ENCODE measurements at places on chromosomes 5 and 9. TPM values are rescaled to one million over a fixed set of nuclear protein-coding genes. Genes with fewer than 3 reads are reported as not detected.

The MRPL50 gene
- 6.3 TPM for total RNA-seq

The NR6A1 gene
- 2.2 TPM for total RNA-seq

The NDUFS4 gene
- total RNA-seq = 131 TPM

The PTCH1 gene
- total RNA-seq = 5.2 TPM

The ABLIM3 gene
- 62.8 TPM for total RNA-seq

The C9orf153 gene
- total RNA-seq = not detected

The SLC4A9 gene
- not detected for total RNA-seq

The ACTBL2 gene
- not detected for total RNA-seq

The MORN5 gene
- total RNA-seq = not detected

The PCDHB4 gene
- total RNA-seq = 3.0 TPM

The SHOC1 gene
- total RNA-seq = not detected

DNA sequence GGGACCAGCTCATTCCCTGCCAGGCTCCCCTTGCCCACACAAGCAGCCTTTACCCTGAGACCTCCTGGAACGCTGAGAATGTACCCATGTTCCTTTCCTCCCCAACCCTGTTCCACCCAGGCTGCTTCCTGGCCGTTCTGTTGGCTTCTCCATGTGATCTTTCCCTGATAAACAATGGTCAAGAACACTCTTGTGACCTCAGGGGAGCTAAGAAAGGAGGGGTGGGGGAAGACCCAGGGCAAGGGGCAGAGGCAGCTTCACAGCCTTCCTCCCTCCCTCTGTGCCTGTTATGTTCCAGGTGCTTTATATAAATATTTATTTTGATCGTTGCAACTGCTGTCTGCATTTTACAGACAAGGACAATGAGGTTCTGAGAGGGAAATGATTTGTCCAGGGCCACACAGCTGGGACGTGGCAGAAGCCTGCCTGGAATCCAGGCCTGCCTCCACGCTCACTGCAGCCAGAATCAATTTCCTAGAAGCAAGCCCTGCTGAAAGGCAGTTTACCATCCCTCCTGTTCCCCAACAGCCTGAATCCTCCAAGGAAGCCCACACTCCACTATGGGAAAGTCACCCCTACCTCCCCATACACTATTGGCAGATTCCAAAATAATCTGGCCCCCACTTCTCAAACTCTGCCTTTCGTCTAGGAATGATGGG, 3.9 kb downstream of the SHROOM1 start:
- DNase-seq = no peak

DNA sequence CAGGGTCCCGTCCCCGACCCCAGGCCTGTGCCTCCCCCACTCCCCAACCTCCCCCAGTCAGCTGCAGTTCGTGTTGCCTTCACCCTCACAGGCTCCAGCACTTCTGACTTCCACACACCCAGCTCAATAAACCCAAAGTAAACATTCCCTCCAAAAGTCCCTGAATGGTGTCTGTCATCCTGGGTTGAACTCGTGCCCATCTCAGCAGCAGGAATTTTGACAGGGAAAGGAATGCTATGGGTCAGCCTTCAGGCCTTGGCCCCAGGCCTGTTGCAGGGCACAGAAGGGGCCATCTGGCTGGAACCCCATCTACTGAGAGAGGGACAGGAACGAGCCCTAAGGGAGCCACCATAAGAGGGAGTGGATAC, 29.6 kb upstream of the CNOT6 start:
- no peak for DNase-seq

DNA sequence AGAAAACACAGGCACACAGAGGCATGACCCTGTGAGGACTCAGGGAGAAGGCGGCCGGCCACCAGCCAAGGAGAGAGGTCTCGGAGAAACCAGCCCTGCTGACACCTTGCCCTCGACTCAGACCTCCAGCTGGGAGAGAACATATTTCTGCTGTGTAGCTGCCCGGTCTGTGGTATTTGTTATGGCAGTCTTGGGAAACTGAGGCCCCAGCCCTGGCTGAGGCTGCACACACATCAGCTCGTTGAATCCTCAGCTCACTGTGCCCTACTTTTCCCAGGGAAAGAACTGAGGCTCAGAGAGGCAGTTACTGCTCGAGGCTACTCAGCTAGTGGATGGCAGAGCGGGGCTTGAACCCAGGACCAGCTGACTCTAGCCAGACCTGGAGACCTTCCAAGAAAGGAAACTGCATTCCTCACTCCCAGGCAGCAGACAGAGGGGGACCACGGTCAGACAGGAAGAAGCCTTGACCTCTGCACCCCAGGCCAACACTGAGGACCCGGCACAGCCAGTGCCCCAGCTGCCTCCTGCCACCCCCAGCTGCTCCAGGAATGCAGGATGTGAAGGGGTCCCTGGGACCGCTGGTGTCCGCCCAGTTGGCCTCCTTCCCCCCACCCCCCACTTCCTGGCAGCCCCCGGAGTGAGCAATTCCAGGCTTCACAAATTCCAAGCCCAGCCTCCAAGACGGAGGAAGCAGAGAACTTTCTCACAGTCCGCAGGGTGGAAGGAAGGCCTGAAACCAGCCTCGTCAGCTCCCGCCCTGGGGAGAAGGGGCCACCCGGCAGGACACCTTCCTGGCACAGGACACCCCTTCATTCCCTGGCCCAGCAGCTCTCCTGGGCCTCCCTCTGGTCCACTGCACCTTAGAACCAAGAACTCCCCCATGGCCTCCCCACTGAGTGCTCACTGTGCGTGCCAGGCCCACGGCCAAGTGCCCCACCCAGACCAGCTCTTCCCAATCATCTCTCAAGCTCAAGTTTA, 69.9 kb downstream of the LRSAM1 start:
- no peak for DNase-seq

- DNase-seq = no peak
These were observed 330.4 kb downstream of the ICE1 start for GRCh38 chr5:5752844-5753243.

- peak; percentile 67 for DNase-seq
These were observed 155.6 kb upstream of the PANK3 start for GRCh38 chr5:168734620-168735300.

DNA sequence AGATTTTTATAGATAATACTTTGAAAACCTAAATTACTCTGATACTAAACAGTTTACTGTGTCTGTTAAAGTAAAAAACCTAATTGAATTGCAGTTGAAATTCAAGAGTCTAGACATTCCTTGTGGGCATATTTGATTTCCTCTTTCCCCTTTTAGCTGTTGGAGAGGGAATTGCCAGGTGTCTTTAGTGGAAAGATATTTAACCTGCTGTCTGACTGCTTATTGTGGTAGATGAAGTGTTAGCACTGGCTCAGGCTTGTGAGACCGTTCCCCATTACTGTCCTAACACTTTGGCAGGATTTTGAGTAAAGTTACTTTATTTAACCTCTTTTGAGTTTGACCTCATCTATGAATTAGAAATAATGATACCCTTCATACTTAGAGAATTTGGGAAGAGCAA, 16.4 kb downstream of the MAP3K1 start:
- no peak for DNase-seq

GRCh38 chr5:94893412-94894135, 275.1 kb downstream of the SLF1 start:
- DNase-seq = no peak

DNA sequence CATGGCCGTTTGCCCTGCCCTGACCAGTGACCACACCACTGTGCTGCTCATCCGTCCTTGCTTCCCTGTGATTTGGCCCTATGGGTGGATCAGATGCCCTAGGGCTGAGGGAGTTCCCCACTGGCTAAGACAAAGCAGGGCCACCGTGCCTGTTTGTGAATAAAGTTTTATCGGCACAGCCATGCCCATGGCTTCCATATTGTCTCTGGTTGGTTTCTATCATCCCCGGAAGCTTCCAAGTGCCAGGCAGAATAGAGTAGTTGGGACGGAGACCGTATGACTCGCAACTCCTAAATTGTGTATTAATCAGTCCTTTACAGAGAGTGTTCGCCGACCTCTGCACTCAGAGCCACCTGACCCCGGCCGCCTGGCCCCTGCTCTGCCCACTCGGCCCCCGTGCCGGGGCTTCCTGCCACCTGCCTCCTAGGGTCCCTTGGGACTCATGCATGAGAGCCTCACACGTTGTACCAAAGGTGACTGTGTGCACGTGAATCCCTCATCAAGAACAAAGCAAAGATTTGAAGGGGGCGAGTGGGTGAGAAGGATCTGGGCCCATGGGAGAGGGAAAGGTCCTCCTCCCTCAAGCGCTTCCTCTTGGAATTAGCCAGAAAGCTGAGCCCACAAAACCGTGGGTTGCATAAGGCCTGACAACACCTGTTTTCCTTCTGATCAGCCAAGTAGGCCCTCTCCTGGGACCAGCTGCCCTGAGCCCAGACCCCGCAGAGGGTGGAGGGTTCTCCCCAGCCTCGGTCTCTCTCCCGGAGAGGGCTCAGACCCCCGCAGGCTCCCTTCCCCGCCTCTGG, 11.7 kb upstream of the FCN2 start:
- DNase-seq = no peak

DNA sequence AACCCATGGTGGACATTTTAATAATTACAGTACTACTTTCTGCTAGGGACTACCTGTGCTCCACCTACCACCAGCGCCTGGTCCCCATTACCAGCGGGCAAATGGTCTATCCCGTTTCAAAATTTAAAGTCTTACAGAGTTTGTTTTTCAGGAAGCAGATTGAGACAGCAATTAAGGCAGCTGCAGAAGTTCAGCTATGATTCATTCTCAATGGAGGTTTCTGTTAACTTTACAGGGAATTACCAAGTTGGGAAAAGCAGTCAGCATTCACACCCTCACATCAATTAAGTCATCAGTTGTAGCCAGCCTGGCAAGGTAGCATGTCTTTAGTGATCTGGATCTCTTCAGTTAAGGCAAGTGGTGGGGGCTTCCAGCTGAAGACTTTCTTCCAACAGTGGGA, 410.6 kb upstream of the DAB2 start:
- no peak for DNase-seq

DNA sequence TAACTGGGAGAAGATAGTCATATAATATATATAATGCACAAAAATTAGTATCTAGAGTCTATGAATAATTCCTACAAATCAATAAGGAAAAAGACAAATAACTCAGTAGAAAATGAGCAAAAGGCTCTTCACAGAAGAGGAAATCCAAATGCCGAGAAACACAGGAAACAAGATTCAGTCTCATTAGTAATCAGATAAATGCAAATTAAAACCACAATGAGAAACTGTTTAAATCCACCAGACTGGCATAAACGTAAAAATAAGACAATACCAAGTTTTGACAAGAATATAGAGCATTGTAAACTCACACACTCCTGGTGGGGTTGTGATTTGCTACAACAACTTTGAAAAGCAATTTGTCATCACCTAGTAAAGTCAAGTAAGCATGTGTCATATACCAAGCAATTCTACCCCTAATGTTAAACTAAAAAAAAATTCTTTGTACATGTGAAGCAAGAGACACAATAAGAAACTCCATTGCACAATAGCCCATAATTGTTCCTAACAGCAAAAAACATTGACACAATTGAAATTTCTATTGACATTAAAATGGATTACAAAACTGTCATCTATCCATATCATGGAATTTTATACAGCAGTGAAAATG, 21.0 kb upstream of the UBLCP1 start:
- DNase-seq = no peak

- DNase-seq = no peak
These were observed 153.7 kb downstream of the INSYN2B start for GRCh38 chr5:169826618-169827017.

- DNase-seq = no peak
These were observed 199.4 kb downstream of the ARRDC3 start for GRCh38 chr5:91183743-91184142.

DNA sequence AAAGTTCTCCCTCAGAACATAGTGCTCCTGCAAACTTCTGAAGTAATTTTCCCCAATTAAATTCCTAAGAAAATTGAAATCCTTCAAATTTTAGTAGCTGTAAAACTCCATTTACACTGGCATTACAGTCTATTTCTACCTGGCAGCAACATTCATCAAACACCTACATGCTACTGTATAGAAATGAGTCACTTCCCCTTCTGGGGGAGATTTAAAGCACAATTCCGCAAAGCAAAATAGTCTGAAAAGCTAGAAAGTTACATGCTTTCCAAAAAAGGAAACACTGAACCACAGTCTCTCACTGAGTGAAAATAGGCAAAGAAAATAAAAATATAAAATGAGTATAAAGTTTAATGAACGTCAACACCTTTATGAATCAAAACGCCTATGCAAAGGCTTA, 43.3 kb downstream of the MCTP1 start:
- DNase-seq = no peak

GRCh38 chr5:128224336-128224735, 140.8 kb downstream of the SLC12A2 start:
- DNase-seq = no peak

- no peak for DNase-seq
These were observed 863.8 kb downstream of the TLE4 start for GRCh38 chr9:80435591-80435990.

DNA sequence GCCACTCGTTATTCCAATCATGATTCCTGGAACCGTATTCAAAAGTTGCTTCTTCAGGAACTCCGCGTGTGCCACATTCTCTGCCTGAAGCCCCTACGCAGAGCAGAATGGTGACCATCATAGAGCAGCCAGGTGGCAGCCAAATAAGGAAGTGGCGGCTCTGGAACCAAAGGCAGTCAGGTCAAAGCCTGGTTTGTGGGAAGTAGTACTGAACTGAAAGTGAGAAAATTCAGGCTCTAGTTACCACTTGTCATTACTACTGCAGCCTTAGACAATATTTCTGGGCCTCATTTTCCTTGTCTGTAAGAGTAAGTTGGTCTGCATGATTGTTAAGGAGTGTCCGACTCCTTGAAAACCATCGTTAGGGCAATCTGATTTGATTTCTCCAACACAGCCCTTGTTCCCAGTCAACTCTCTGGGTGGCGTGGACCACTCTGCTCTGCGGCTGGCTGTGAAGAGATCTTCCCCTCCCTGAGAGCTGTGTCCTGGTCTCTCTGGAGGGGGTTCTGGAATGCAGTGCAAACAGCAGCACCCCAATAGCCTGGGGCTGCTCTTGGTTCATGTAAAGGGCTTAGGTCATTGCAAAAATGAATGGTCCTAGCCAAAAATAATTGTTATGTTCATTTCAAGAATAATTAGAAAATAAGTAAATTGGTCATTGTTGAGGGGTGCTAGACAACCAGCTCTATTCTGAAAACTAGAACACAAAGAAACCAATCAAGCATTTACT, 102.4 kb downstream of the MED27 start:
- DNase-seq = no peak

GRCh38 chr9:137441289-137441934, at the start of gene ENTPD8:
TSS of gene ENTPD8 (minus strand) at chr9:137441357. CDS start at chr9:137438285, 3,072 bp downstream.
- DNase-seq = no peak

DNA sequence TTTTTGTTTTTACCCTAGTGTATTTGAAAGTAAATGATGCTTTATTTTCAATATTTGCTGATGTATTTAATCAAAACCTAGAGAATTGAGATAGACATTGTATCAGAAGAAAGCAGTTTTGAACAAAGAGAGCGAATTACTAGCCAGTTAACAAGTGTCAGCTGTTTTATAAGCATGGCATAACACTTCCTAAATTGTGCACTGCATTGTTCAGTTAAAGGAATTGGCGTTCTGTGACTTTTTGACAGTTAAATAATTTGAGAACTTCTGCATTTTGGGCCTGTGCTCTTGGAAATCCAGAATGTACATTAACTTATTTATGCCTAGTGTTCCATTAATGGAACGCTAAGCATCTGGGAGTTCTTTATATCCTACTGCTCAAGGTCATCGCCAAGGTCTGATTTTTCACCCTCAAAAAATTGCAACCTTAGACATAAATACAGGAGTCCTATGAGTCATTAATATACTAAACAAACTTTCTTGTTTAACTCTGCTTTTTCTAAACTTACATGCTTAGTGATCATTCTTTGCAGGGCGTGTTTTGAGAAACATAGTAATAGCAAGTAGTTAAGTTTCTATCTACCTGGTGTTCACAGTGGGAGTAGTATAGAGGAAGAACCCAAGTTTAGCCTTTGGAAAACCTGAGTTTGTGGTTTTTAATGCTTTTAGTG, 31.1 kb downstream of the RASA1 start:
- DNase-seq = no peak

Data from gastrocnemius medialis (tissue), 4 donors.